Upper lobe of left lung (tissue), 6 donors: ENCODE measurements at places on chromosomes 2 and 18.

GRCh38 chr2:238146884-238147544 is 8.5 kb downstream of the KLHL30 start:
- no peak for DNase-seq

DNA sequence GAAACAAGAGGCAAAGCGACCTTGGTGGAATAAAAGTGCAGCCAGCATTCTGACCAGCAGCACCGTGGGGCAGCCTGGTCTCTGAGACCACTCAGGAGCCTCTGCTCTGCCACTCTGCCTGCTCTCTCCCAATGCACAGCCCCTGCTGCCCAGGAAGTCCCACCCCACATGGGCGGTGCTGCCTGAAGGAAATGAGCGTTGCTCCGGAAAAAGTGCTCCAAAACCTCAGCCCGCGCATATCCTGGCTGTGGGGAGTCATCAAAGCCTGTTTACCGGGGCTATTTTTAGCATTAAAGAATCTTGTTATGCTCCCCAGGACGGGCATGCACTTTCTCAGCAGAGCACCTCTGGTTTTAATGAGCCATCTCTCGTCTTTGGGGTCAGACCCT is 54.5 kb downstream of the EPAS1 start:
- peak; percentile 53 for DNase-seq

DNA sequence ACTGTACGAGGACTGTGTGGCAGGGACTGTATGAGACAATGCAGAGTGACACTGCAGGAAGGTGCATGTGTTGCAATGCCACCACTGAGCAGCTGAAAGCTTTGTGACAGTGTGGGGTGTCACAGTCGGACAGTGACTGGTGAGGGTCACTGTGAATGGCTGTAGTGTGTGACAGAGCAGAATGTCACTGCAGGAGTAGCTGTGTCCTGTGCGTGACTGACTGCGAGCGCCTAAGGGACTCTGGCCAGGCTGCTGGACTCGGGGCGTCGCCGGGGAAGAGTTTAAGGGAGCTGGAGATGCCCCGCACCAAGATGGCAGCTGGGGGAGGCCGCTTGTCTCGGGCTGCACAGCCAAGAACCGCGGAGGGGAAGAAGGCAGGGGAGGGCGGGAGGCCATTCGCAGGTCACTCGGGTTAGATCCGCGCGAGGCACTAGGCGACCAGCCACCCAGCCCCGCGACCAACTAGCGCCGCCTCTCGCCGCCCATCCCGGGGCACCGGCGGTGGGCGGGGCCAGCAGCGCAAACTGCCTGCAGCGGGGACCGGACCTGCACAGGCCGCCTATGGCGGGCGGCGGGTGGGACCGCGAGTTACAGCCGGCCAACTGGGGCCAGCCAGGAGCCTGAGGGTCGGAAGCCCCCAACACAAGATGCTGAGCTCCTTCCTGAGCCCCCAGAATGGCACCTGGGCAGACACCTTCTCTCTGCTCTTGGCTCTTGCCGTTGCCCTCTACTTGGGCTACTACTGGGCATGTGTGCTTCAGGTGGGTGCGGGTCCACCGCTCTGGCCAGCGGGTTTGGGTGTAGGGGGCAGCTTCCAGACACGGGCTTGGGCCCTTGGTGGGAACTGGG is at the start of gene ABHD1:
TSS of gene ABHD1 (plus strand) at position 514 of the 849 bp plus-strand sequence. CDS start at position 648, 134 bp downstream.
- peak; percentile 83 for DNase-seq

- DNase-seq, result no peak
These were observed 7.3 kb downstream of the CEP192 start for GRCh38 chr18:12998332-12999060.

DNA sequence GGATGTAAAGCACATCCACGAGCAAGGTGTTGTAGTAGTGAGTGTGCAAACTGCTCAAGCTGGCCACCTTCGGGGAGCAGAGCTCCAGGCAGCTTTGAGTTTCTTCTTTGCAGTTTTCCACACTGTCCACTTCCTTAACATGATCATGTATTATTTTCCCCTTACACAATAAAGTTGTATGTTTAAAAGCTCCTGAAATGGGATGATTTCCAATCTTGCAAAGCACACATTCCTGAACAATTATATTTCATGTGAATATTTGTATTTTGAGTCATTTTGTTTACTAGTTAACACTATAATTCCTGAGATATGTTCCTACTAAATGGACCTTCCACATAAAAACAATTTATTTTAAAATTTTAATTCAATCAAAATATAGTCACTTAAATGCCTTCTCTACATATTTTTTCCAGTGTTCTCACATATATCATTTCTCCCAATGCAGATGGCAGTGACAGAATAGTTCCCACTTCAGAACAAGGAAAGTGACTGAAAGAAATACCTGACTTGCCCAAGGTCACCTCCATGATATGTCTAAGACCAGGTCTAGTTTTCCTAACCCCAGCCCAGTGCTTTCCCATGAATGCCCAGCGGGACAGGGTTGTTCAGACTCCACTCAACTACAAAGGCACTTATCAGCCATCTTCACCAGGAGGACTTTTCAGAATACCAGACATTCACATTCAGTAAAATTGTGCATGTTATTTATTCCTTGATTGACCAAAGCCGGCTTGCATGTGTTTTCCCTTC is 5.5 kb downstream of the CYB5A start:
- DNase-seq, result no peak

- peak; percentile 15 for DNase-seq
These were observed 57.1 kb upstream of the OTOS start for GRCh38 chr2:240197462-240198139.

DNA sequence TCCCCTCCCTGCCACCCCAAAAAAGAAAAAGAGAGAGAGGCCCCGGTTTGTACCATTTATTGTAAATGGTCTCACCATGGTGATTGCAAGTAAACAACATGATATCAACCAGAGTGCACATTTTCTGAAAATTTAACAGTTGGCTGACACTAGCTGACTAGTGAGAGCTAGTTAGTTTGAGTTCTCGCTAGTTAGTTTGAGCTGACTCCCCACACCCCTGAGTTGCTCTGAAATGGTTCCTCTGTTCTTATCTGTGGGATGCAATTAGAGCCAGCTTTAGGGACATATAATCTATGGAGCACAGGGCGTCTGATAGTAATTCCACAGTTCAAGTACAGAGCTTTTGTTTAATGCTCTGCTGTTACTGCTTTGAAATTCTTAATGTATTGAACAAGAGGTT is 13.1 kb downstream of the CASP10 start:
- DNase-seq, result no peak

- peak; percentile 49 for DNase-seq
These were observed 303.7 kb downstream of the PTPRM start for GRCh38 chr18:7870855-7871254.
